ENCODE measurements at places on chromosomes 4 and X.

DNA sequence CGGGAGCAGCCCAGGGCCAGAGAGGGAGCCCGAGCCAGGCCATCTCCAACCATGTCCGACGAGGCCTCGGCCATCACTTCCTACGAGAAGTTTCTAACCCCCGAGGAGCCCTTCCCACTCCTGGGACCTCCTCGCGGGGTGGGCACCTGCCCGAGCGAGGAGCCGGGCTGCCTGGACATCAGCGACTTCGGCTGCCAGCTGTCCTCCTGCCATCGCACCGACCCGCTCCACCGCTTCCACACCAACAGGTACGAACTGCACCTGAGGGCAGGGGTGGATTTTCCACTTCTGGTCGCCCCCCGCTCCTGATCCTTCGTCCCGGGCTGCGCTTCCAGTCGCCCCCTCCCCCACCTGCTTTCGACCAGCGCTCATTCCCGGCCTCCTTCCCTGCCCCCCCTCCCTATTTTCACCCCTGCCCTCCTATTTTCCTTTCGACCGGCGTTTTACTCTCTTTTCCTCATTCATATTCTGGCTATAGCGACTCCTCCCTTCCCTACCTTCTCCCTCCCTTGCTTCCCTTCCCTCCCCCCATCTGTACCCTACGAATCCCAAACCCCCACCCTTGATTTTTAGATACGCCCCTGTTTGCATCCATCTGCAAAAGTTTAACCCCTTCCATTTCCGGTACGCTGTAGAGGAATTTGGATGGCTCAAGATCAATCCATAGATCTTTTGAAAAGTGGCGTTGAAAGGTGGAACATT lies 633 bp downstream of the FAM199X start:
- DNase-seq: no peak

- DNase-seq: no peak
Measured at GRCh38 chr4:81038636-81039350, 8.3 kb downstream of the BMP3 start.

DNA sequence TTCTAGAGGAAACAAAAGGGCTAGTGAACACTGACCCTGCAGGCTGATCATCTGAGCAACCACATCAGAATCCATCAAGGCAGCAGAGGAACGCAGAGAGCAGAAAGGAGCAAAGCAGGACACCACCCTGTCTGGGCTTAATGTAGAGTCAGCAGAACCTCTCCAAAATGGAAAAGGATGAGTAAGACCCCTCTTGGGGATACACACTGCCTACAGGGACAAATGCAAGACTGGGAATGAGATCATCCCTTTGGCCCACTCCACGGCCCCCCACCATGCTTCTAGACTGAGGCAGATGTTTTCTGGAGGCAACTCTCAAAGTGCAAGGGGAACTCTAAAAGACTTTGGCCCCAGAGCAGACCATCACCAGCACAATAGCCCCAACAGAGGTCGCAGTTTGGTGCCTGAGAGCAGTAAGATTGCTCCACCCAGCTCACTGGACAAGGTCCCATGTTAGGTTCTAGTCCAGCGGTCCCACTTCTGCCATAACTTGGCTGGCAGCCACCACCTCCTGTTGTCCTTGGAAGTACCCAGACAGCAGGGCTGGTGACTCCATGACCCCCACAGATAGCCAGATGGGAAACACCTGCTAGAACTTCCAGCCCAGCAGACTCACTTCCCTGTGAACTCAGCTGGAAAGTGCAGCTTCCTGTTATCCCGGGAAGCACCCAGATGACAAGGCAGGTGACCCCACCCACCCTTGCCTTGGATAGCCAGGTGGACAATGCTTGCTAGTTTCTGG lies 372.7 kb downstream of the INPP4B start:
- DNase-seq: no peak

- no peak for DNase-seq
Measured at GRCh38 chr4:65538571-65538970, 131.7 kb downstream of the EPHA5 start.

DNA sequence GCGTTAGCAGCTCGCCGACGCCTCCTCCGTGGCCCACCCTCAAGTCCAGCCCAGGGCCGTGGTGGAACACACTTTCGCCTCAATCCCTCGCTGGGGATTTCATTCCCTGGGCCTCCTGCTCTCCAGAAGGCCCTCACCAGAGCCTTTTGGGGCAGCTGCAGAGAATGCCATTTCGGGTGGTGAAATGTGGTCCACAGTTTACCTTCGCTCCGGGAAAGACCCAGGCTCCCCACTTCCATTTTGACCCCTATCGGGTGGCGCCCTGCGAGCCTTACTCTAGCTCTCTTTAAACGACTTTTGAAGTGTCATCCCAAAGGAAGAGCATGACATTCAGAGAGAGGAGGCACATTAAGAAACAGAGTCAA lies 496 bp downstream of the SH2D1A start:
- no peak for DNase-seq

- no peak for DNase-seq
Measured at GRCh38 chrX:1493412-1493811, 40.7 kb upstream of the ASMTL start.

All from amygdala (tissue), 56 donors.